ENCODE measurements at places on chromosomes 13 and 19.

DNA sequence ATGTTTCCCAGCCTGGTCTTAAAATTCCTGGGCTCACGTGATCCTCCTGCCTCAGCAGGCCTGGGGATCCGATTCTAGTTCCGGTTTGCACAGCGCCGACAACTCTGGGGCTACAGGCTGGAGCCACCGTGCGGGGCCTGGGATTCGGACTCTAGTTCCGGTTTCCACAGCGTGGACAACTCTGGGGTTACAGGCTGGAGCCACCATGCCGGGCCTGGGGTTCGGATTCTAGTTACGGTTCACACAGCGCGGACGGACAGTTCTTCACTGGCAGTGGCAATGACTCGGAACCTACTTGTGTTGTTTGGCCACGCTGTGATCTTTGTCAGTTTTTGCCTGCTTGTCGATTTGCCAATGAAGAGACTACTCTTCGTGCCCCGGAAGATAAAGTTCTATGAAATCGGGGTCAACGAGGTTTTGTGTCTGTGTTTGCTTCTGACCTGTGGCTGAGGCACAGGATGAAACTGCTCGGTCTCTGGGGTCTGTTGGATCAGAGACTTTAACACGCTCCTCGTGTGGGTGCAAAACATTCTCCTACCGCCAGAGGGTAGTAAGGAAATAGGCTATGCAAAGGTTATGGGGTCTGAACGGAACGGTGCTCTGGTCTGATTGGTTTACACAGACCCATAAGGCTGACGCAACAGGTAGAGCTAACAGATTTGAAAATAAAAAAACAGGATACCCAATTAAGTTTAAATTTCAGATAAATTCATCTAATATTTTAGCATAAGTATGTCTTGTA lies 12.1 kb upstream of the ZSCAN1 start:
- DNase-seq, result peak; percentile 29

- DNase-seq, result no peak
Observed at GRCh38 chr19:18271433-18271841, 2.8 kb downstream of the IQCN start.

DNA sequence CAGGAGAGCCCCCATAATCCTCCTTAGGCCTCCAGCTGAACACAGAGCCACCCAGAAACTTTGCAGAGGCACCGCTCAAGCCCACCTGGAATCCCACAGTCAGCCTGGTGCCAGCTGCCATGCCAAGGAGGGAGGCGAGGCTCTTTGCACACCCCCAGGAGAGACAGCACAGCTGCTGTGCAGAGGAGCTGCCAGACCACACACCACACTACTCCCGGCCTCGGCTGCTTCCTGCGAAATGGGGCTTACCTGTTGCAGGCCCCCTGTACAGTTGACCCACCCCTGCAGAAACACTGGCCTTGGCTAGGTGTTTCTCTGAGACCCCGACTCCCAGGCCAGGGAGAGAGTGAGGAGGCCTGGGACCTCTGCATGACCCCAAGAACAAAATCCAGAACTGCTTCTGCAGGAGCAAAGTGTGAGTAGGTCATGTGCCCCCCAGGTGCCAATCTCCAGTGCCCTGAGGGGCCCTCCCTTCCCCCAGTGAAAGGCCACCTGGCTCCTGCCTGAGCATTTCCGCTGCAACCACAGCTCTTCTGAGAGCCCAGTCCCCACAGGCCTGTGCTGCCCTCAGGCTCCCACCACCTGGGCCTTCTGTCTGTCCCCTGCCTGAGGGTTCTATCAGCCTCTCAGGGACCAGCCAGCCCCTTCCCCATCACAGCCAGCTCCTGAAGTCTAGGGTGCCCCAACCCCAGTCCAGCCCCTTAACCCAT lies 580.4 kb downstream of the UQCRFS1 start:
- DNase-seq, result no peak

GRCh38 chr19:44839276-44839675 lies 6.8 kb upstream of the NECTIN2 start:
- DNase-seq, result no peak

DNA sequence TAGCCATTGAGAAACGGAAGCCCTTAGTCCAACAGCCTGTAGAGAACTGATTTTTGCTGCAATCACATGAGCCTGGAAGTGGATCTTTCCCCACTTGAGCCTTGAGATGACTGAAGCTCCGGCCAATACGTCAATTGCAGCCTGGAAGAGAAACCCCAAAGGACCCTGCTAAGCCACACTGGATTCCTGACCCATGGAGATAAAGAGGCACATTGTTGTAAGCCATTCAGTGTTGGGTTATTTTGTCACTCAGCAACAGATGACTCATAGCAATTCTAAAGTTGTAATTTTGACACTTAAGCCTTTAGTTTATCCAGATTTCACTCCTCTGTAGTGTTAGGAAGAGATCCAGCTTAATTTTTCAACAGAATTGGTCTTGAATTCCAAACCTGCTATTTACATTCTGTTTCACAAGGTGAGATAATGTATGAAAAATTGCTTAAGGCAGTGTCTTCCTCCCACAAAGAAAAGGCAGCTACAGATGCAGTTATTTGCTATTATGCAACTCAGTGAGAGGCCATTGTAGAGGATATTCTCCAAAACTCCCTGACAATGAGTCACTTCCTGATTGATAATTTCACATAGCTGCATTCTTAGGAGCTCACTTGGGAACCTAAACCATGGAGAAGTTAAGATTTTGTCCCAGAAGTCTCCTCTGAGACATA lies 59.4 kb upstream of the TSHZ3 start:
- peak; percentile 89 for DNase-seq

DNA sequence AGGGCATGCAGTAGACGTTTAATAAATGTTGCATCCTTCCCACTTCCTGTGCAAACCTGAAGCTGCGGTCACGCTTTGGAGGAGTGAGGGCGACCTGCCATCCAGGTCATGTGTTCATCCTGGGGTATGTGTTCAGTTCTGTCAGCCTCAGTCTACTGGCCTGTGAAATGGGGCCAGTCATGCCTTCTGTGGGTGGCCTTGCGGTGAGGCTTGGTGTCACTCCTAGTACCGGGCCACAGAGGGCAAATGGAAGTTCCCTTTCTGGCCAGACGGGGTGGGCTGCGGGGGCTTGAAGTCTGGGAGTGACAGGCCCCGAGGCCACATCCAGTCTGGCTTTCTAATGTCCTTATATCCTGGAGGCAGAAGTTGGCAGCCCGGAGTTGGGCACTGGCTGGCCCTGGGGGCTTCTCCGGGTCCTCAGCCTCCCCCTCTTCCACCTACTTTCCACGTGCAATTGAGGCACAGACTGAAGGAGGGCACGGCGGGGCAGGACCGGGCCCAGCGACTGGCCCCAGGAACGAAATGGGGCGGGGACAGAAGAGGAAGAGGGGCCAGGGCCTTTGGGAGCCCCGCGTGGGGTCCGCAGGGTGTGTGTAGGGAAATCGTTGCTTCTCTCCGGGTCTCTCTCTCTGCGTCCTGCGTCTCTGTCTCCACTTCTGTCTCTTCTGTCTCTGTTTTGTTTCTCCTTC lies 11.1 kb downstream of the PDE4A start:
- DNase-seq, result no peak

DNA sequence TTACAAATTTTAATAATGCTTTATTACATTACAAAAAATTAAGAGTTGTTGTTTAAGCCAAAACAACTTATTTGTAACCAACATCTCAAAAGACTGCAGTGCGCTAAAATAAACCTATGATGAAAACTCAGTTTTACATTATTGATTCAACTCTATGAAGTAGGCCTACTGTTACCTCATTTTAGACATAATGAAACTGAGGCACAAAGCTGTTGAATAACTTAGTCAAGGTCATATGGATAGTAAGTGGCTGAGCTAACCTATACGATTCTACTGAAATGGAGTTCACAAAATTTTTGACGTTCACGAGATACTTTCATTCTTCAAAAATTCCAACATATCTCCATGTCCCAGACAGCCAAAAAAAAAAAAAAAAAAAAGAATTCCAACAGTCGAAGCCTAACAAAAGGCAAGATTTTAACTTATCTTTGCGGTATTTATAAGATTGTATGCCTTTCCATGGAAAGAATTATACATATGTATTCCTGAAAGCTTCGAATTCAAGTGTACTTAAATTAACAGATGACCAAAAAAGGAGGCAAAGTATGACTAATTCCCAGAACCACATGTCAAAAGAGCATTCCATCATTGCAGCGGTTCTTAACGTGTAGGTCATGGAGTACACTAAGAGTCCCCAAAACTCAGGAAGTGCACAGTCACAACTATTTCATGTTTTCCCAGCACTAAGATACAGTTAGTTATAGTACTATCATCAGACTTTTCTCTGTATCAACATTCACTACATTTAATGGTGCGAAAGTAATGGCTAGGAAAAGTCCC lies 69.4 kb downstream of the PSPC1 start:
- peak; percentile 77 for DNase-seq

DNA sequence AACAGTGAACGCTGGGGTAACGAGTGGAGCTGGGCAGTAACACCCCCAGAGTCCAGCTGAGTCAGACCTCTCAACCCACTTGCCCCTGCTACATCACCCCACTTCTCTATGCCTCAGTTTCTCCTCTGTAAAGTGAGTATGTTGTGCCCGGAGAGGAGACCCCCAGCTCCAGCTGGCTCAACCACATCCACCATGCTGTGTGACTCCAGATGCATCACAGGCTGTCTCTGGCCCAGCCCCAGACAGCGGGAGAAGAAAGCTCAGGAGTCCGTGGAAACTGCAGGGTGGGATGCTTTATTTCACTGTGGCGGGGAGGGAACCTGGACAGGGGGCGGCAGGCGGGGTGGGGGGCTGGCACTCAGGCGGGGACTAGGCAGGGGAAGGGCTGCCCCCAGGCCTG lies 9.6 kb upstream of the ELL start:
- no peak for DNase-seq

DNA sequence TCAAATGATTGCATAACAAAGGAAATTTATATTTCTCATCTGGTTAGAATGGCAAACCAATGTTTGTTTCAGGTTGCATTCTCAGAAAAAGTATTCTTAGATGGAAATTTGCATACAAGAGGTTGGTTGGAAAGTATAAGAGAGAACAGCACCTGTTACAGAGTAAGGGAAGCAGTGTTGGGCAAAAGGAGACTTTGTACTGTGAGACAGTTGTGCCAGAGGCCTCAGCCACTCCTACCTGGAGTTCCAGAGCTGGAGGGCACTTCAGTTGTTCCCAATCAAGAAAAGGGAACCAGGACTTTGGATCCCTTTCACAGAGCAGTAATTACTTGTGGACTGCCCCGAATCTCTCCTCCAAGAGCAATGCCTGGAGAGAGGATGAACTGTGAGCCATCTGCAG lies 81.8 kb downstream of the SPRY2 start:
- no peak for DNase-seq

DNA sequence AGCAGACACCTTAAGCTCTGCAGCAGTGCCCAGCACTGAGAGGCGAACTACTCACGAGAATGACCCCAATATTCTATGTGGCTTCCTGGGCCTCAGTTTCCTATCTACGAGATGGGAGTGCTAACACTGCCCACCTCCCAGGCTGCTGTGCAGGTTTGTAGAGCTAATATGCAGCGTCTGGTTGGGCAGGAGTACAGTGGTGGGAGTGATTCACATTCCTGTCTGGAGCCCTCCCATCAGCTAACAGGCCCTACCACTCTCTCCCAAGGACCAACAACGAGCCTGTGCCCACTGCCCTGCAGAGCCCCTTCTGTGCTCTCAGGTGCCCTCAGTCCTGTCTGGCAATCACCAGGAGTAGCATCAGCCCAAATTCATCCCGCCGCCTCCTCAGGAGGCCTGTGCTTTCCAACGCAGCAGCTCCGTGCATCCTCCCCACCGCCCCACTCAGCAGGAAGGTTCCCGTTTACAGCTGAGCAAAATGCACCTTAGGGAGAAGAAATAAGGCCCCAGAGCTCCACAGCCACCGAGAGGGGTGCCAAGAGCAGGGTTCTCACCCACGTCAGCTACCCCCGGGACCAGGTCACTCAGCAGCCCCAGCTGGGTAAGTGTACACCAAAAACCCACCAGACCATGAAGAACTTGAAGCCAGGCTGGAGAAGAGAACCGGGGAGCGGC lies 6.6 kb downstream of the AKT2 start:
- DNase-seq, result no peak

GRCh38 chr13:93752541-93752940 lies 525.9 kb downstream of the GPC6 start:
- peak; percentile 70 for DNase-seq

DNA sequence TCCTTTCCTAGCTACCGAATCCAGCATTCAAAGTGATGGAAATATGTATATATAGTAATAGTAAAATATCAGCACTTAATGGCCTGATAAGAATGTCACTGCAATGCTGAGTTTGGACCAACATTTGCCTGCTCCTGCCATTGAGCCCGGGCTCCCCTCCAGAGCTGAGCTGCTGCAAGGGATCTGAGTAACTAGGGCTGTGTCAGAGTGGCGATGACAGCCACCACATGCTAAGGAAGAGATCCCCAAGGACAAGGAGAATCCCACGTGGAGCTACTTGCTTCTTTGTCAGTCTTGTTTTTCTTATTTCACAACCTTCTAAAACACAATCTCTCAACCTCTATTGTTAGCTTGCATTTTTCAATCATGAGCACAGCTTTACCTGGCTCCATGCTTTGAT lies 19.5 kb upstream of the ALOX5AP start:
- DNase-seq, result peak; percentile 57

- DNase-seq, result peak; percentile 59
Observed at GRCh38 chr19:17075864-17076542, 426 bp downstream of the MYO9B start.

DNA sequence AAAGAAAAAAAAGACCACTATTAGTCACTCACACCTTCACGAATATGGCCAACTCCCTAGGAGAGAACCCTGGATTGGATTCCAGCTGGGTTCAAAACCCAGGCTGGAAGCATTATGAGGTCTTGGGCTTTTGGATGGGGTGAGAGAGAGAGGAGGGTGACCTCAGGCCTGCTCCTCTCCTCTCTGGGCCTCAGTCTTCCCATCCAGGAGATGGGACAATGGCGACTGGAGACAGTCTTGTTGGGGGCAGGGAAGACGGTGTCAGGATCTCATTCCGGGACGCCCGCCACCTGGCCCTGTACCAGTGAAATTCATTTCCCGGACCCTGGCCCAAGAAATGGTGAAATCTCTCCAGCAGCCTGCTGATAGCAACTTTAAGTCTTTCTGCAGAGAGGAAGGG lies 26.3 kb downstream of the TINCR start:
- DNase-seq, result no peak

DNA sequence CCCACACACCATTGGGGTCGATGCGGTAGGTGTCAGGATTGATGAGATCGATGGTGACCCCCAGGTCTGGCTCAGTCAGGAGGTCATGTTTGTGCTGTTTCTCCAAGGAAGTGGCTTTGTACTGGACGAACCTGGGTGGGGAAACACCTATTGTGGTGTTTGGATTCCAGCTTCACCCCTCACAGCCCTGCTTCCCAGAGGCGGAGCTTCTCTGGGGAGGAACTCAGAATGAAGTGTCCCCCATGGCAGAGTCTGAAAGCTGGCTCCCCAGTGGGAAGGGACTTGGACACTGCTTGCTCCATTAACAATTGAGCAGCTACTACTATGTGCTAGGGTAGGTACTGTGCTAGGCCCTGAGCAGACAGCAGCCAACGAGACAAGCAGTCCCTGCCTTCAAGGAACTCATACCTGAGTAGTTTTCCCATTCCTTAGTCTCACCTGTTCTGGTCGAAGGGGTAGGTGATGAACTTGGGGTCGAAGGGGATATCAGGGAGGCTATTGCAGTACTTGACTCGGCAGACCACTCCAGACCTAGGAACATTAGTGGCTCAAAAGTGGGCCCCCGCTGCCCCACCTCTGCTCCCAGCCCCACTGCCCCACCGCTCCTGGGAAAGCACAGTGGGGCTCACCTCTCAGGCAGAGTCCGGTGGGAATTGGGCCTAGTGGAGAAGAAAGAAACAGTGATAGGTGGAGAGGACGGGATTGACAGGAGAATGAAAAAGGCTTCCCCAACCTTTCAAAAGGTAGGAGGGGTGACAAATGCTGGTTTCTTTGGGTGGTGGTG lies 1.1 kb downstream of the PAF1 start:
- no peak for DNase-seq

Measured in fibroblast of skin of right biceps (primary cell).